ENCODE measurements at places on chromosomes 13 and 19.

- DNase-seq: no peak
These were observed 61.0 kb downstream of the EDNRB start for GRCh38 chr13:77857531-77858209.

- DNase-seq: no peak
These were observed 3.5 kb upstream of the ATP11A start for GRCh38 chr13:112686364-112686763.

DNA sequence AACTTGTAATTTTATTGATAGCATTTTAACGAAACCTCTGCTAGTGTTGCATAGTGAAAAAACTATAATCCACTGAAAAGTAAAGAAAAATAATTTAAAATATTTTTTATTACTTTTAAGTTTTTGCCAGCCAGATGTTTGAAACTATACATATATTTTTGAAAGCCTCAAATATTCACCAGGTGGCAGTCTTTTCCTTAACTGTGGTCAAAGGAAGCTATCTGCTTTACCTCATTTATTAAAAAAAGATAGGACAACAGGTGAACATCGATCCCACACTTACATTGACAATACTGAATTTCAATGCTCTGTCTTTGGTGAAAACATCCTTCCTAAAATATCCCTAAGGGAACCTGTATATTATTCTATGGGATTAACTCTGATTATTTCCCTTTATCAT, 100.5 kb downstream of the TRPC4 start:
- no peak for DNase-seq

- DNase-seq: no peak
These were observed 34.4 kb downstream of the WDFY2 start for GRCh38 chr13:51618626-51619025.

GRCh38 chr19:40663695-40664692, 26.5 kb downstream of the NUMBL start:
- peak; percentile 74 for DNase-seq

DNA sequence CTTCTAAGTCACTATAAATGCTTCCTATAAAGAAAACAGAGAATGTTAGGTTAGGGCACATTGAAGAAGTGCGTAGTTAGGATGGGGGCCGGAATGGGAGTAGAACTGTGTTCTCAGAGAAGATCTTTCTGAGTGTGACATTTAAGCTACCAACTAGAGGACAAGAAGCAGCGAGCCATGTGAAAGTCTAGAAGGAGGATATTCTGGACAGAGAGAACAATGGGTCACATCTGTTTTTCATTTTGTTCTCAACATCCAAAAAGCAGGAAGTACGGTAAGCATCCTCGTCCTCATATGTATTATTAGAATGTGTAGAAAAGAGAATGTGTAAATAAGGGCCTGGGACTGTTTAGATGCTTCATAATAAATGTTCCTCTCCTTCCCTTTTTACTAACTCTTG, 44.5 kb upstream of the PARP4 start:
- DNase-seq: no peak

GRCh38 chr19:5680084-5680436, 256 bp downstream of the MICOS13 start:
- peak; percentile 79 for DNase-seq

DNA sequence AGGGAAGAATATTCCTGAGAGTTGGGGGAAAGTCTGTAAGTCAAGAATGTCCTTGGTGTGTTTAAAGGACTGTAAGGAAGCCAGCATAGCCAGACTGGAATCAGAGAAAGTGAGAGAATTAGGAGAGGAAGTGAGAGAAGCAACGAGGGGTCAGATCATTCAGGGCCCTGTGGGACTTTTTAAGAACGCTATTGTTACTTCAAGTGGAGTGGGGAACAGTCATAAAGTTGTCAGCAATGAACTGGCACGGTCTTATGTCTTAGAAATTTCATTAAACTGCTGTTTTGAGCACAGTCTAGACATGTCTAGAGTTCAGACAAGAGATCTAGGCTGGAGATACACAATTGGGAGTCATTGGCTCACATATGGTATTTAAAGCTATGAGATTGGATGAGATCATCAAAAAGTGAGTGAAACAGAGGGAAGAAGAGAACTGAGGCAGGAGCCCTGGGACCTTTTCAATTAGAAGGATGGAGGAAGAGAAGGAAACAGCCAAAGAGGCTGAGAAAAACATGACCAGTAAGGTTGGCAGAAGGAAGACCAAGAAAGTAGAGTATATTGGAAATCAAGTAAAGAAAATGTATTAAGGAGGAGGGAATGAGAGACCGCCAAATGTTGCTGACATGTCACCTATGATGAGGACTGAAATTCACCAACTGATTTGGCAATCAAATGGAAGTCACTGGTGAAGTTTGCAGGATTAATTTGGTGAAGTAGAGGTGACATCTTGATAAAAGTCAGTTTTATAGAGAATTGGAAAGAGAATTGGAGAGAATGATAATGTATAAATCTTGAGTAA, 263.5 kb downstream of the GPC5 start:
- DNase-seq: no peak

DNA sequence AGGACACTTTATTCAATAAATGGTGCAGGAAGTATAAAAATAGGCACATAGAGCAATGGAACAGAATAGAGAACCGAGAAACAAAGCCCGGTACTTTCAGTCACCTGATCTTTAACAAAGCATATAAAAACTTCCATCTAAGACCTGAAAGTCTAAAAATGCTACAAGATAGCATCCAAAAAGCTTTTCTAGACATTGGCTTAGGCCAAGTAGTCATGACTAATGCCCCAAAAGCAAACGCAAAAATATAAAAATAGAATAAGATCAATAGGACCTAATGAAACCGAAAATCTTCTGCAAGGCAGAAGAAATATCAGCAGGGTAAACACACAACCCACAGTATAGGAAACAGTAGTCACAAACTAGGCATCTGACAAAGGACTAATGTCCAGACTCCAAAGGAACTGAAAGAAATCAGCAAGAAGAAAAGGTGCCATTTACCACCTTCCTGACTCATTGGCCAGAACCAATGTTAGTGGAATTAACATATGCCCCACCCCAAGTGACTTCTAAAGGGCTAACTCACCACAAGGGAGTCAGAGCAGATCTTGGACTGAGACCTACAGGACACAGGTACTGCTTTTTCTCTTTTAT, 40.8 kb upstream of the CEACAM21 start:
- DNase-seq: no peak

DNA sequence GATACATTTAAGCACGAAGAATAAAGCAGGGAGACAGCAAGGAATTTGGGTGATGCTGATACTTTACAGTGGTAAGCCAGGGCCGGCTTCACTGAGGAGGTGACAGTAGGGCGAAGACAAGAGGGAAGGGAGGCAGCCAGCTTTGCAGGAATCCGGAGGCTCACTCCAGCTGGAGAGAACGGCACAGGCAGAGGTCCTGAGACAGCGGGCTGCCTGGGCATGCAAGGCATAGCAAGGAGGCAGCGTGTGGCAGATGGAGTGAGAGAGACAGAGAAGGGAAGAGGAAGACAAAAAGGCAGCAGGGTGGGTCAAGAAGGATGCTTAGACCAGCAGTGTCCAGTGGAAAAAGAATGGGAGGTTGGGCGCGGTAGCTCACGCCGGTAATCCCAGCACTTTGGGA, 83.2 kb upstream of the WASF3 start:
- DNase-seq: no peak

GRCh38 chr13:43389983-43390382, 366.6 kb downstream of the DNAJC15 start:
- DNase-seq: no peak

GRCh38 chr19:1663852-1664251, 11.4 kb upstream of the TCF3 start:
- DNase-seq: no peak

DNA sequence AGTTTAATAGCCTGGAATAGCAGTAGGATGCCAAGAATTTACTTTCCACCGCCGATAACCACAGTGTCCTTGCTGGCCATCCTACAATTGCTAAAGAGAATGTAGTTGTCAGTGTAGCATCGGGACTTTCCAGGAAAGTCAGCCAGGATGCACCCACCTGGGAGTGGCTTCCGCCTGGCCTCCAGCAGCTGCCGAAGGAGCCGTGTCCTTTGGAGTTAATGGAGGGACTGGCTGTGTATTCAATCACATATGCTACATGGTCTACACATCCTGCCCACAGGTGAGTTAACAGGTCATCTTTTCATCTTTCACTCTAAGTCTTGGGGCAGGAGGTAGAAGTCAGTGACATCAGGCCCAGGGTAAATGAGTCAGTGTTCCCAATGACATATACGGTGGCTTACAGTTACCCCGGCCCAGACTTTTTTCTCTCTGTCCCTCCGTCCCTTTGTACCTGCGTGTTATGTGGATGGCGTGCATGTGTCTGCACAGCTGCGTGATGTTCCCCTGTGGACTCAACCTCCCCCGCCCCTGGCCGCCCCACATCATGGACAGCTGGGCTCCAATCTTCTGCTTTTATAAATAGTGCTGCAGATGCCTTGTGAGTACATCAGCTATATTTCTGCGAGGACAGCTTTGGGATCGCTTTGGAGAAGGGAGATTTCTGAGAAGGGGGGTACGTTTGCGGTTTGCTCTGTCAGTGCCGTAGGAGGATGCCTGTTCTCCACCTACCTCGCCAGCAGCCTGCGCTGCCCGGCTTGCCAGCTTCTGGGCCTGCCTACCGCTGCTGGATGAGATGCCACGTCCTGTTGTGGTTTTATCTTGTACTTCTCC, 63.1 kb downstream of the ATP11A start:
- no peak for DNase-seq

DNA sequence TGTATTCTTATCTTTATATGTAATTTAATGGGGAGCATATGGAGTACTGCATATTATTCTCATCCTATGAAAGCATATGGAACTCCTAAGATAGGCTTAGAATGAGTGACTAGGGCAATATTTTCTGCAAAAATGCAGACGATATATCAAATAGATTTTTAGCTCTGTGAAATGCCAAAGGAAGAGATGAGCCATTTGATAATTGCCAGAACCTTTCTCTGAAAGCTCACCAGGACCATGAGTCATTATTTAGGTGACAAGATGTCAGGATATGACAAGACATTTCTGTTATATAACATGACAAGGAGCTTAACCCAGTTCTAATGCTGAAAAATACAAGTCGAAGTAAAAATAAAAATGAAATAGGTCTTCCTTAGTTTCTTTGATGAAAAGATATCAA, 145.0 kb downstream of the SLITRK6 start:
- no peak for DNase-seq

DNA sequence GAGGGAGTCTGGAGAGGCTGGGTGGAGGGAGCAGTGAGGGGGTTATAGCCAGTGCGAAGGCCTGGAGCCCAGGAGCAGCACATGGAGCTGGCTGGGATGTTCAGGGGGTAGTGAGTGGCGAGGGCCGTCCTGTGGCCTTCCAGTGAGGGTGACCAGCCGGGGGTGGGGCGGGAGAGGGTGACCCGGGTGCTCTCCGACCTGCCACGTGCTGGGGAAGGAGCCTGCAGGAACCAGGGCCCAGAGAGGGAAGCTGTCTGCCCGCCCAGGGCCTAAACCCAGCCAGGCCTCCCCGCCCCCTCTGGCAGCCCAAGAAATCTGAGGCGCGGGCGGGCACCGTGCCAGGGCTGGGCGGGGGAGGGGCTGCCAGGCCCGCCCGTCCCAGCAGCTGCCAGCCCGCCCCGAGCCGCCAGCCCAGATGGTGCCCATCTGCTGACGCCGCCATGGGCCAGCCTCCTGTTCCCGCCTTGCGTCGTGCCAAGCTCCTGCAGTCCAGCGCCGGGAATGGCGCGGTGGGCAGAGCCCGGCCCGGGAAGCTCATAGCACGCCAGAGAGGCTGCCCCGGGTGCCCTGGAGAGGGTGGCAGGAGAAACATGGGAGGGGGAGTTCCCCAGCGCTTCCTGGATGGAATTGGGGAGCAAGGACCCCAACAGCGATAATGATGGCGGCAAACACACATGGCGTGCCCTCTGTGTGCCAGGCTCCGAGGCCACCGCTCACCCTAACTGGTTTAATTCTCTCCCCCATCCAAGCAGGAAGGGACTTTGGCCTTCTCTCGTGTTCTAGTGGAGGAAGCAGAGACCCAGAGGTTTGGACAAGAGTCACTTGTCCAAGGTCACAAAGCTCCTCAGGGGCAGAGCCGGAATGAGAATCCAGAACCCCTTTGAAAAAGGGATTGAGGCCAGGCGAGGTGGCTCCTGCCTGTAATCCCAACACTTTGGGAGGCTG, 21.5 kb downstream of the NFIC start:
- peak; percentile 96 for DNase-seq

DNA sequence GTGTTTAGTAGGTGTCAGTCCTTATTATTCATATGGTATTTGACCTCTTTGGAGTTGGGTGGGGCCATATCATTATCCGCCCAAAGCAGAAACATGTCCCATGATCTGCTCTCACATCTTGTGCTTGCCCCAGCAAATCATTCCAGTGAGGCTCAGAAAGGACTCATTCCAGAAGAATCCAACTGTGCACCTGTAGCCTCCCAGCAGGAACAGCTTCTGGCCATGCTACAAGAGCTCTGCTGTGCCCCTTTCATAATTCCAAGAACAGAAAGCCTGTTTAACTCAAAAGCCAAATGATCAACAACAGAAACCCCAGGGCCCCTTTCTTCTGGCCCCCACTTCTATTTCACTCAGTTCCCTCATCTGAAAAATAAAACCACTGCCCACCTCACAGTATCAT, 673.1 kb downstream of the DIAPH3 start:
- no peak for DNase-seq

- DNase-seq: no peak
These were observed 45.0 kb upstream of the IL17D start for GRCh38 chr13:20658451-20659040.

DNA sequence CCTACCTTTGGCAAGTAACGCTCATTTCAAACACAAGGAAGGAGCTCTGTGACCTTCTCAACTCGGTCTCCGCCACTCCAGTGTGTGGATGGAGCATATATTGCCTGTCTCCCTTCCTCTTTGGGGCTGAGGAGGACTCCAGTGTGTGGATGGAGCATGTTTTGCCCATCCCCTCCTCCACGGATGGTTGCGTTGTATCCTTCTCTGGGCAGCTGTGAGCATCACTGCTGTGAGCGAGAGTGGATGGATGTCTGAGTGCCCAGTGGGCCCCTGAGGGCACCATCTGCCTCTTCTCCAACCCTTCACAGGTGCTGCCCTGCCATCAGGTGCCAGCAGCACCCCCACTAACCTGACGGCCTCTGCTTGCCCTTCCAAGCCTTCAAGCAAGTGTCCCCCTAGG, 186.2 kb downstream of the TEX29 start:
- DNase-seq: no peak

DNA sequence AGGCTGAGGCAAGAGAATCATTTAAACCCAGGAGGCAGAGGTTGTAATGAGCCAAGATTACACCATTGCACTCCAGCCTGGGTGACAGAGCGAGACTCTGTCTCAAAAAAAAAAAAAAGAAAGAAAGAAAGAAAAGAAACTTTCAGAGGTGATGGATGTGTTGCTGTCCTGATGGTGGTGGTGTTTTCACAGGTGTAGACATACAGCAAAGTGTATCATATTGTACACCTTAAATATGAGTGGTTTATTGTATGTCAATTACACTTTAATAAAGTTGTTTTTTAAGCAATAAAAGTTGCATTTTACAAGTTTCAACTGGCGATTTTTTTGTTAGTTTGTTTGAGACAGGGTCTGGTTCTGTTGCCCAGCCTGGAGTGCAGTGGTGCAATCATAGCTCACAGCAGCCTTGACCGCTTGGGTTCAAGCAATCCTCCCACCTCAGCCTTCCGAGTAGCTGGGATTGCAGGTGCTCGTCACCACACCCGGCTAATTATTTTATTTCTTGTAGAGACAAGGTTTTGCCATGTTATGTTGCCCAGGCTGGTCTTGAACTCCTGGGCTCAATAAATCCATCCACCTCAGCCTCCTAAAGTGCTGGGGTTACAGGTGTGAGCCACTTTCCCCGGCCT, 13.5 kb upstream of the INSR start:
- no peak for DNase-seq

GRCh38 chr19:43674596-43674995, 4.6 kb upstream of the PLAUR start:
- DNase-seq: no peak

Measured in sigmoid colon (tissue), 7 donors.